ENCODE measurements at places on chromosomes 1 and 21.

DNA sequence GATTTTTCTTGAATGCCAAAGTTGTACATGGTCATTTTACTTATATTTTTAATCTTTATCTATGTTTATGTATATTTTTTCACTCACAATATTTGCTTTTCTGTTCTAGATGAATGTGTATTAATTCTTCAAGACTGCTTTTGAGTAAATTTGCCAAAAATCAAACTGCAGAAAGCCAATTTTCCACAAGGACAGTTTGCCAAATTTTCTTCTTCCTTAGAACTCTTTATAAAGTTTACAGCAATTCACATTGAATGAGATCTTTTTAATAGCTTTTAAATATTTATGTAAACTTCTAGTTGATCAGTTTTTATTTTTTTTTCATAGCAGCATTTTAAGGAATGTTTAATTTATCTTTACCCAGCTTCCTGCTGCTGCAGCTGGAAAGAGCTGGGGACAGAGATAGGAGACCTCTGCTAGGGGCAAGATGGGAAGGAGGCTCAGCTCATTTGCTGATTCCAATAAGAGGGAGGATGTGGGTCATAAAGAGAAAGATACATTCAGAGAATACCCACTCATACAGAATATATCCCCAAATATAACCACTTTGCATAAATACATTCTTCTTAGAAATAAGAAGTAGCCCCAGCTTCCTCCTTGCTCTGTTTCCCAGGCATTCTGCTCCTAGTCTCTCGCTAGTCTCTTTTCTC, 93.0 kb downstream of the ODF2L start:
- no peak for DNase-seq

DNA sequence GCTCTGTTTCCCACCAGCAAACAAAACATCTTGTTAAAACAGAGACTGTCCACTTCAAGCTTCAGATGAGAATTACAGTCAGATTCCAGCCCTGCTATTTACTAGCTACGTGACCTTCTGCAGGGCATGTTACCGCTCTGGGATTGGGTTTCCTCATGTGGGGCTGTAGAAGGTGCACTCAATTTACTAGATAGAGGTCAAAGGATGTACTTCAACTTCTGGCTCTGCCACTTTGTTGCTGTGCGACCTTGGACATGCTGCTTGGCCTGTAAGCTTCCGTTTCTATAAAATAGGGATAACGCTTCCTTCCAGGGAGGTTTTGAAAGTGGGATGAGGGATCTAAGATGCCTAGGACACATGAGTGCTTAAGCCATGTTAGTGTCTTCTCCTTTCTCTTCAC, 46.0 kb upstream of the LRIG2 start:
- no peak for DNase-seq

DNA sequence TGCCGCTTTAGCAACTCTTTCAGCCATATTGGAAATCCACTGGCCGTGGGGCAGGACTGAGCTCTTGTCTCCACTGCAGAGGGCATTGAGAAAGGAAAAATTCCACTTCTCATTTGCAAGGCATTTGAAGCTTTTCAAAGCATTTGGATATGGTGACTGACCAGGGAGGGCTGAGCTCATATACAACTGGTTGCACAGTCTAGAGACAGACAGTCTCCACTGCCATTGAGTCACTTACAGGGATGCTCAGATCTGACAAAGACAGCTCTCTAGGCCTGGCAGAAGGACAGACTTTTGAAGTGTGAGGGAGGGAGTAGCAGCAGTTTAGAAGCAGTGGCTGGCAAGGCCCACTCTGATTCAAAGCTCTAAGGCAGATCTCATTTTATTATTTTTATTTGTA, 24.2 kb downstream of the NCF2 start:
- no peak for DNase-seq

DNA sequence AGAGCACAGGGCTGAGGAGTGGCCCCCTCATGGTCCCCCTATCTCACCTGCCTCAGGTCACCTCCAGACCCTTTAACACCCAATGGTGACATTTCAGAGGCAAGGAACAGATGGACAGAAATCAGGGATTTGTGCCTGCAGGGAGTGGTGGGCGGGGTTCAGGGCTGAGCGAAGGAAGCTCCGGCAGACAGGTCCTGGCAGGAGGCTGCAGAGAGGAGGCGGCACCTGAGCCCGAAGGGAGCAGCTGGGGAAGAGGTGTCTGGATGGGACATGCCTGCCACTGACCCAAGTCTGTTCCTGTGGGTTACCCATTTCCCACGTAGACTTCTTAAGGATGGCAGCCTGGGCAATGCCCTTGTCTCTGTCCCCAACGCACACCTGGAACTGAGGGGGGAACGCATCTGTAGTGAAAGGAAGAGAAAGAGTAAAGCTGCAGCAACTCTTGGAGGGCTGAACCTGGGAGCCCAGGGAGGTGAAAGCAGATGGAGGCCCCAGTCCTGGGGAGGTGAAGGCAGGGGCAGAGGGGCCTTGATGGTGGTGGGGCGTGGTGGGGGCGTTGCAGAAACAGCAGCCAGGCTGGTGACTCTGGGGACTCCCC, 61.6 kb upstream of the ADARB1 start:
- no peak for DNase-seq

DNA sequence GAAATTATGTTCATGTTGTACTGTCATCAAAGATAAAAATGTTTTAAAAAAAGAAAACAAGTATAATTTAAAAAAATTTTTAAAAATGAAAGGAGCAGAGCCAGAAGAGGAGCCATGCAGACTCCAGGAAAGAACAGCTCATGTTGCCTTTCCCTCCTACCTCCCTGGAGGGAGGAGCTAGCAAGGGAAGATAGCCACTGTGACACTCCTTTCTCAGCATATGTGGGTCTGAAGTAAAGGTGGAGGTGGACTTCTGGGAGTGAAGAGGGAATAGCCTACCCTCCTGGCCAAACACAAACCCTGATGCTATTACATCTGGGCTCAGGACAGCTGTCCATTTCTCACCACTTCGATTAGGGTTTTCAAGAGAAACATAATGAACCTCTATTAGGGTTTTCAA, 54.2 kb downstream of the SLC2A1 start:
- no peak for DNase-seq

DNA sequence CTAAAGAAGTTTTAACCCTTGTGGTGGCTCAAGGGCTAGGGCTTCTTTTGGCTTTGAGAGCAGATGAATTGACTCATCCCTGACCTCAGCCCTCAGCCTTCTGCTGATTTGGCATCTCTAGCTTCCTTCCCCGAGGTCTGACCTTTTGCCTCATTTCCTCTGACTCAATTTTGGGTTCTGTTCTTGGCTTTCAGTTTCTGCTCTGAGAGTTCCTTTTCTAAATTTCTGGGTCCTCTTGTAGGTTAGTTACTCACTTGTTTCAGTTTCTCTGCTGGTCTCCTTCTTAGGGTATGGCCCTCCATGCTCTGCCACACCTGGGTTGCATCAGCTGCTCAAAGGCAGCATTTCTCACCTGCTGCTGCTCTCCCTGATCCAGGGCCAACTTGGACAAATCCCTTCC, 19.4 kb downstream of the PDE4B start:
- peak; percentile 29 for DNase-seq

DNA sequence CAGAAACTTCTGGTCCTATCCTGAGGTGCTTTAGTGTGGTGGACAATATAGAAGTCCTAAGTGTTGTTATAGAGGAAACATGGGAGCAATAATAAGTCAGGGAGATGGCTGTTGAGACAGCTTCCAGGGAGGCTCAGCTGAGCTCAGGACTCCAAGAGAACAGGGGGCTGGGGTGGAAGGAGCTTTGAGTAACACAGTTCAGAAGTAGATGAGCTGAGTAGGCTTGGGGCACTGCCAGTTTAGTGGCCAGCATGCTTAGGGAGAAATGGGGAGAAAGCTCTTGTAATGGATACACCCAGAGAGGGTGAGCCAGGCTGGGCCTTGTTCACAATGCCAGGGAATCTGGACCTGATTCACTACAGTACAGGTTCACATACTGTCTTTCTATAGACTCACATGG, 201.6 kb downstream of the DAB1 start:
- no peak for DNase-seq

DNA sequence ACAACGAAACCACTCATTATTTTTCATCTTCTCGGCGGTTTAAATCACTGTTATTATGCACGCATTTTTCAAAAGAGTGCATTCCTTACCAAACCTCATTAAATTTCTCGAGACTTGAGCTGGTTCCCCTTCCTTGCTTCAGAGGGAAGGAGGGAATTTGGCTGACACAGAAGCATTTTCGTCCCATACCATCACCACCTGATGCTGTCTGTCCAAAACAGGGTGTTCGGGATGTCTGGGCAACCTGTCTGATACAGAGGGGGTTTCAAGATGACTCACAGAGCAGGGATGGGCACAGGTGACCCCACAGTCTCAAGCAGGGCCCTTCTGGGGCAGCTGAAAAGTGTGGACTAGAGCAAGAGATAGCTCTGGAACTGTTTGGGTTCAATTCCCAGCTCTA, 12.3 kb upstream of the RCC2 start:
- no peak for DNase-seq

GRCh38 chr1:205304695-205305070, 16.9 kb downstream of the NUAK2 start:
- no peak for DNase-seq

DNA sequence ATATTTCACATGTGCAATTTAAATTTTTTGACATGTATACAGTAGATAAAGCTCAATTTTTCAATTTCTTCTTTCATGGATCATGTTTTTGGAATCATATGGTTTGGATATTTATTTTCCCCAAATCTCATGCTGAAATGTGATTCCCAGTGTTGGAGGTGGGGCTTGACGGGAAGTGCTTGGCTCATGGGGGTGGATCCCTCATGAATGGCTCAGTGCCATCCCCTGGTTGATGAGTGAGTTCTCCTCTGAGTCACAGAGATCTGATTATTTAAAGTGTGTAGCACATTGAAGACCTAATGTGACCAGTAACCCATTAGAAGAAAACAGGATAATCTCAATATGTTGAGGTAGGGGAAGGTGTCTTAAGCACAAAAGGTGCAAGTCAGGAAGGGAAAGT, 9.1 kb upstream of the IFI16 start:
- DNase-seq: no peak

GRCh38 chr1:183188240-183188639, 2.2 kb downstream of the LAMC2 start:
- DNase-seq: no peak

GRCh38 chr1:240255922-240256321, 164.2 kb downstream of the FMN2 start:
- DNase-seq: no peak

- no peak for DNase-seq
Measured at GRCh38 chr1:93542398-93542797, 94.5 kb downstream of the FNBP1L start.

- DNase-seq: no peak
Measured at GRCh38 chr1:48563021-48563420, 91.0 kb upstream of the SPATA6 start.

DNA sequence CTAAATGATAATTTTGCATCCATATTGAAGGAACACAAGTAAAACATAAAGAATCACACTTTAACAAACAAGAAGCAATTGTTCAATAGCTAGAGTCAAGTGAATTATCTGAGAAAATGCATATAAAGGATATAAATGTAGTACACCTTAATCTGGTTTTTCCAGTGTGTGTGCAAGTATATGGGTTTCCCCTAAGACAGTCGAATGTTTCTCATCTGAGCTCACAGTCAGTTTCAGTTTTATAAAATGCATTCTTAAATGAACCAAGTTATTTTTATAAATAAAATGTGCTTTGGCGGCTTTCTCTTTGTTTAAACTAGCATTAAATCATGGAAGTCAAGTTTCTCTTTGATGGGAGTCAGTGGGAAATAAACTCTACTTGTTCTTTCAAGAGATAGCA, 125.9 kb downstream of the PTPRC start:
- no peak for DNase-seq

DNA sequence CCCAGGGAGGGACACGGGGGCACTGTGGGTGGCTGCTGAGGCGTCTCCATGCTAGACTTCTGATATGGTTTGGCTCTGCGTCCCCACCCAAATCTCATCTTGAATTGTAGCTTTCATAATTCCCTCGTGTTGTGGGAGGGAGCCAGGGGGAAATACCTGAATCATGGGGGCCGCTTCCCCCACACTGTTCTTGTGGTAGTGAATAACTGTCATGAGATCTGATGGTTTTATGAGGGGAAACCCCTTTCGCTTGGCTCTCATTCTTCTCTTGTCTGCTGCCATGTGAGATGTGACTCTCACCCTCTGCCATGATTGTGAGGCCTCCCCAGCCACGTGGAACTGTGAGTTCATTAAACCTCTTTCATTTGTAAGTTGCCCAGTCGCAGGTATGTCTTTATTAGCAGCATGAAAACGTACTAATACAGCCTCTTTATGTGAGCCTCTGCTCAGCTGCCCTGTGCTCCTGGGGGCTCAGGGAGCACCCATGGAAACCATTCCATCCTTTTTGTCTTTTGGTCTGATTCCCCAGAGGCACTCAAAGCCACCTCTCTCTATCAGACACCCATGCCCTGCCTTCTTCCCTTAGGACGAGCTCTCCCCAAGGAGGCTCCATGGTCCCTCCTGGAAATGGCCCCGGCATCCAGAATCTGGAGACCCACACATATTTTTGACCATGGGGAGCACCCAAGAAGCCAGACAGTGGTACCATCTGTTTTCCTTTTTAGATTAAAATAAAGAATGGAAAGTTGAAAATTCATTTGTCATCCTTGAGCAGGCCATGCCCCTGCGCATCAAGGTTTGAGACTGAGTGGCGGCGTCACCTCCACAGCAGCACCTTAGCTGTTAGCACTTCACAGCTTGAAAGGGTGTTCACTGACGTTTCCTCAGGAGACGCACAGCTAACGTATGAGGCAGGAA, 65.9 kb upstream of the FAM20B start:
- no peak for DNase-seq

DNA sequence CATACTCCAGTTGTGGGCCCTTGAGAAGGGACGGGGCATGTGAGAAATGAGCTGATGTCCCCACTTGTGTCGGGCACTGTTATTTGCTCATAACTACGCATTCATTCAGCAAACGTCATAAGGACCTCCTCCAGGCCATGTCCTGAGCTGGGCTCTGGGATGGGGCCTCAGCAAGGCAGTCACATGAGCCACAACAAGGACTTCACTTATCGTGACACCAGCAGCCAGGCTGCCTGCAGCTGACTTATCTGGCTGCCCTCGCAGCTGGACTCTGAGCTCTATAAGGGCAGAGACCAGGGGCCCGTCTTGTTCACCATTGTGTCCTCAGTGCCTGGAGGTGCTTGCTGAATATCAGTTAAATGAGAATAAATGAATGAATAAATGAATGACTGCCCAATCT, 37.5 kb upstream of the GRIK3 start:
- DNase-seq: no peak

GRCh38 chr21:45513003-45513717, 29.1 kb downstream of the SLC19A1 start:
- DNase-seq: no peak

DNA sequence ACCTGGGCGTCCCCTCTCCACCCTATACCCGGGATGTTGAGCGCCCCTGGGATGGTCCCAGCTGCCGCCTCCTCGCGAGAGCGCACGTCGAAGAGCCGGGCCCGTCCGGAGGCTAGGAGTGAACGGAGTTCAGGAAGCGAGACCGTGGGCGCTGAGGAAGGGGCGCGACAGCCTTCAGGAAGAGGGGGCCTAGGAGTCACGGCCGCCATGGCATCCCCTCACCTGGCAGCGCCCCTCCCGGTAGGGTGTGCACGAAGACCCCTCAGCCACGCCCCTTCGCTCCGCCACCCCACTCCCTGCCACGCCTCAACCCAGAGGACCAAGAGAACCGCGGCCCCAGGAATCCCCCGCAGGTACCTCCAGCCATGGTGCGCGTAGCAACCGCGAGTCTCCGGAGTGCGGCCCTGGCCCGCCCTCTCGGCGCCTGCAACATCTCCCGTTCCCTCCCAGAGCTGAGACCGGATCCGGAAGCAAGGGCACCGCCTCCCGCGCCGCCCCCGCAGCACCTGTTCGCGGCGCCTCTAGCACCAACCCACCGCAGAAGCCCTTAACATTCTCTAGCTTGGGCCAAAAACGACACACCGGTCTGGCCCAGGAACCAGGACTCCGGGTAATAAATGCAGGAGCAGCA, at the start of gene TSTD1:
Gene TSTD1, minus strand, starts transcription at position 442 of the 631 bp plus-strand sequence. Its CDS starts 75 bp downstream, at position 367.
- peak; percentile 83 for DNase-seq

All from CD4-positive, alpha-beta T cell treated with Interleukin-2 at 100 ng/mL for 4 hours (primary cell).